Left ventricle myocardium inferior (tissue), 1 donor: ENCODE measurements at places on chromosomes 3 and 15. TPM values are rescaled to one million over a fixed set of nuclear protein-coding genes. Genes with fewer than 3 reads are reported as not detected.
A peak's percentile ranks its signal among the peaks of the same experiment; 100 is the strongest.

VIPR1 gene
- 1.7 TPM for total RNA-seq

KLF15 gene
- total RNA-seq, result 44.6 TPM

BNC1 gene
- 0.11 TPM for total RNA-seq

DNA sequence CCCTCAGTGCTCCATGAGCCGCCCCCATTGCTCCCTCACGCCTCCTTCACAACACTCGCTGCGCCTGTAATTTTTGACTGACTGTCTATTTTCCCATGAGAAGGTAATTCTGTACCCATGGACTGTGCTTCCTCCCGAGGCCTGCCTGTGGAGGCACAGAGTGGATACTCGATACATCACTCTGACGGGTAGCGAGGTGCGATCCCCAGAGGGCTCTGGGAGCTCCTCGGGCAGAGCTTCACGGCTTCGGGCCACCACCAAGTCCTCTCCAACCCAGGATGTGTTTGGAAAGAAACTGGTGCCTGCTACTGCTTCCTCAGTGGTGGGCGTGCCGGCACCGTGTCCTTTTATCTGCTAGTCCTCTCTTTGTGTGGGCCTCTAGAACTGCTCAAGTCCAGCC lies 108.6 kb upstream of the DLG1 start:
- DNase-seq, result no peak

UMPS gene
- 9.0 TPM for total RNA-seq

GRCh38 chr3:132432639-132433038 lies 15.3 kb downstream of the DNAJC13 start:
- no peak for DNase-seq

- DNase-seq, result no peak
Measured at GRCh38 chr3:53464424-53464823, 30.0 kb upstream of the CACNA1D start.

NEK10 gene
- 11.5 TPM for total RNA-seq

GRCh38 chr3:27661797-27662196 lies 60.3 kb downstream of the EOMES start:
- DNase-seq, result no peak

DNA sequence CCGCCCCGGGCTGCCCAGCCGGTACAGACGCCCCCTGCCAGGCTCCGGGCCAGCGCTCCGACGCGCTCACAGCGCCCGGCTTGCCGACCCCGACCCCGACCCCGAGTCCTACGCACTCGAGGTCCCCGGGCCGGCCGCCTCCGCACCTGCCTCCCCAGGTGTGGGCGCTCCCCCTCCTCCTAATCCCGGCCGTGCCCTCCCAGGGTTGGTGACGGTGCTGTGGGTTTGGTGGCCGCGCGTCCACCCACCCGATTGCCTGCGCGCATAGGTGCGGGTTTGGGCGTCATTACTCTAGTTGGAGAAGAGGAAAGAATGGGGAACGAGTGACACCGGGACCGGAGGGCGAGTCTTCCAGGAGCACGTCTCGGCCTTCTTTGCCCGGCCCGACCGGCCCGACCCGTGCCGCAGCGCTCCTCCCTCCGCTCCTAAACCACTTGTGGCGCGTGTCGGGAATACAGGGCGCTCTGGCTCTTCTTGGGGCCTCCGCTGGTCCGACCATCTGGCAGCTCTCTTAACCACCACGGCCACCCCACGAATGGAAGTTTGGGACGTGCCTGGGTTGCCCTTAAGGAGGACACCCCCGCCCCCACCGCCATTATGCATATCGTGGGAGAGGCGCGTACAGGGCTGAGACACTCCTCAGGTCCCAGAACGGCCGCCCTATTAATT lies 810 bp upstream of the THRB start:
- DNase-seq, result peak; percentile 41

GRCh38 chr3:27840807-27841594 lies 118.9 kb upstream of the EOMES start:
- no peak for DNase-seq

ALDH1A3 gene
- total RNA-seq, result 2.9 TPM

DNA sequence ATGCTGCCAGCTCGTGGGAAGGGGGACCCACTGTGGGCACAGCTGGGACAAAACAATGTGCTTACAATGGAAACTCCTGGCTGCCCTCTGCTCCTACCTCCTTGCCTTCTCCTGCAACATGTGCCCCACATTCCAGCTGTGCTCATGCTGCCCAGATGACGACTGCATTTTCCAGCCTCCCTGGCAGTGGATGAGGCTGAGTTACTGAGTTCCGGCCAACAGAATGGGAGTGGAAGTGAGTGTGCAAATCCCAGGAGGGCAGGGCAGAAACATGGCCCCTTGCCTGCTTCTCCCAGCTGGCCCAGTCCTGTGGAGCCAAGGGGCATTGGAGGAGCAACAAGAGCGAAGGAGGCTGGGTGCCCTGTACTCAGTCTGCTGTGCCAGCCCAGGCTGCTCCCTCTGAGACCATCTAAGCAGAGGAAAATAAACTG lies 17.1 kb downstream of the KLF15 start:
- peak; percentile 25 for DNase-seq

FILIP1L gene
- total RNA-seq, result 84.9 TPM

CD80 gene
- not detected for total RNA-seq

DNA sequence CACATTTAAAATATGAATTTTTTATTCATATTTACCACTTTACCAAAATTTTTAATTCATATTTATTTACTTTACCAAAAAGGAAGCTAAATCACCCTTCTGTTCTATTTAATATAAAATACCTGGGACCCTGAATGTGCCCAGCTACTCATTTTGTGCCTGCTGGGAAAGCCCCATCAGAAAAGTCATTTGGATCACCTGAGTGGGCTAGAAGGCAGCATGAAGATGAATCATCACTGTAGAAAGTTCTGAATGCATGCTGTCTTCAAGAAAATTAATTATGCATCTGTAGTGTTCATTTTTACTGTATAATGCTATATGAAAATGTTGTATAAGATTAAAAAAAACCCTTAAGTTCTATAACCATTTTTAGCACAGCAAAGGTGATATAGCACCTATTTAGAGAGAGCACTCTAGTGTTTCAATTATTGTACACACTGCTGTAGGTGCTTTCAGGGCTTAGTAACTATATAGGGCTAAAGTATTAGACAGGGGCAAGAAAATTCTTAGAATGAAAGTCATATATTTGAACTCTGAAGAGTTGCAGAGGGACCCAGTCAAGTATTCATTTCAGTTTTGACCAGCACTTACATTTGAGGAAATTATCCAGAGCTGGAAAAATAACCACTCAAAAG lies 175.1 kb downstream of the NFKBIZ start:
- DNase-seq, result no peak

DNA sequence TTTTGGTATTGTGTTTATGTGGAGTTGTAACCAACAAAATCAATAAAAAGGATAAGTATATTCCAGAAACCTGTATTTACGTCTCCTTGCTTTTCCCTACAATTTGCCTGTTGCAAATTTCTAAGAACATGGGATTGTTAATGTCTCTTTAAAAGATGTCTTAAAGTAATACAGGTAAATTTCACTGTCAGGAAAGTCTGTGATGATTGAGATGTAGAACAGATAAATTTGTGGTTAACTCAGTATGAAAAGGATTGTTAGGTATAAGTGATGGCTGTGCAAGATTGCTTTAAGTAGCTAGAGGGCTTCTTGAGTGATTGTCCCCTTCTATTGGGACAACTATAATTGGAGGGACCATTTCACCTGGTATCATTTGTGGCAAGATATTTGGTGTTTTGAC lies 6.8 kb downstream of the PTPRG start:
- no peak for DNase-seq

- no peak for DNase-seq
Measured at GRCh38 chr15:90819850-90820249, 48.5 kb upstream of the FURIN start.

GRCh38 chr3:12138044-12138443 lies 20.7 kb downstream of the TIMP4 start:
- no peak for DNase-seq
